Stimulated activated CD4-positive, alpha-beta T cell treated with anti-CD3 and anti-CD28 coated beads, Interleukin-12 subunit alpha, Interleukin-12 subunit beta, amount 100 ng/mL, for 48 hours (primary cell): ENCODE measurements at places on chromosomes 7 and 10.
A peak's percentile ranks its signal among the peaks of the same experiment; 100 is the strongest.

DNA sequence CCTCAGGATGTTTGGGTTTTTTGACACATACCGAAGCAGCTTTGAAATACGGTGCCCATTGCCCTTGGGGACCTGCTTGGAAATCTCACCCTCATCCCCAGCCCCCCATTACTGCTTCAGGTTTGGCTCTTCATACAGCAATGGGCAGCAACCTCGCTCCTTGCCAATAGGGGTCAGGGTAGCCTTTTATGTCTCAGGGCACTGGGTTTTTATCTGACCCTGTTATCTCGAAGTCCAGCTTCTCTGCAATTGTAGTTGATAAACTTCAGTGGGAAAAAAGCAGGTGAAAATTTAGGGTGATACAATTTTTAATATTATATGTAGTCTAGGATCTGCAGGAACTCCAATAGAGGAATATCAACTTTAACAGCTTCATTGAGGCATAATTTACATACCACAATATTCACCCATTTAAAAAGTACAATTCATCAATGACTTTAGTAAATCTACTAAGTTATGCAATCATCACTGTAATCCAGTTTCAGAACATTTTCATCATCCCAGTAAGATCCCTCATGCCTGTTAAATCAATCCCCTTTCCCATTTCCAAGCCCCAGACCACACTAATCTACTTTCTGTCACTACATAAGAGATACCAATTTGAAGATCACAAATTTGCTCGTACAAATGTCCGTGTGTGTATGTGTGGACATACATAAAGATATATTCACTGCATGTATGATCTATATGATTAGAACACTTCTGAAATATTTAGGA lies 386.2 kb downstream of the KCNMA1 start:
- no peak for DNase-seq

GRCh38 chr7:67344481-67345193 lies 348.0 kb downstream of the TYW1 start:
- no peak for DNase-seq

- DNase-seq = no peak
Measured at GRCh38 chr7:27875832-27876231, 135.9 kb downstream of the TAX1BP1 start.

DNA sequence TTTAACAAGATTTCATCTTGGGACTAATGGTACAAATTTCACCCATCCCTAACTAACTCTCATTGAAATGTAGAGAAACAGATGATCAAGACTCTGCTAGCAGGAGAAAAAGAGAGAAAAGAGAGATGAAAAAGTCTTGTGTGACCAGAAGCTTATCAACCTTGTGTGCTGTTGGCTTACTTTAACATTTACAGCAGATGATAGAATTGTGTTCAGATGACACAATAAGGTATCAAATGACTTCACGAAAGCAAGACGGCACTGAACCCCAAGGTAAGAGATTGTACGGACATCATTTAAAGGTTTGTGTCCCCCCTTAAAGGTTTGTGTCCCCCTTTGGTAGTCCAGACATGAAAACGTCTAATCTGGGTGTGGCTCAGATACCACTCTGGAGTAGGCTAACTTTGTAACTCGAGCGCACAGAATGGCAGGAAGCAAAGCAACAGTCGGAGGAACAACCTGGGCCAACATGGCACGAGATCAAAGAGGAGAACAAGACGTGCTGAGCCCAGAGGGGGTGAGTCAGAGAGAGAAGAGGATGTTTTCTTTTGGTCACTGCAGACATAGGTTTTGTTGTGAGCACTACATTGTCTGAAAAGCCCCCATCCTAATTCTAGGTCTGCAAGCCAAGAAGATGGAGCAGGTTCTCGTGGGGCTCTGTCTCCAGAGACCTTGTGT lies 10.4 kb upstream of the LMBR1 start:
- DNase-seq = no peak

DNA sequence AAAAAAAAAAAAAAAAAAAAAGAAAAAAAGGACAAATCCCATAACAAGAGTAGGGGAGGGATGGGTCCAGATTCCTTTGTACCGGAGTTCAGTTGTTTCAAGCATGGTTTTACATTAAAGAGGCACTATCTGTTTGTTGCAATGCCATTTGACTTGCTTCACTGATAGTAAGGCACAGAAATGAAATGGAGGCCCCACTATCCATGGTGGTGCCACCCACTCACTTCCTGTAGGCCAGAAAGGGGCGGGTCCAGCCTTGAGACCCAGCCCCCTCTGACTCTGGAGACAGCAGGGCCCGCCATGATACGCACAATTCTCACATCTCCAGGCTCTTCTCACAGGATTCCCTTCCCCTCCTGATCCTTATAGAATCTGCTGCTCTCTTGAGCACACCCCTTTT lies 100.0 kb downstream of the CLEC2L start:
- DNase-seq = no peak

DNA sequence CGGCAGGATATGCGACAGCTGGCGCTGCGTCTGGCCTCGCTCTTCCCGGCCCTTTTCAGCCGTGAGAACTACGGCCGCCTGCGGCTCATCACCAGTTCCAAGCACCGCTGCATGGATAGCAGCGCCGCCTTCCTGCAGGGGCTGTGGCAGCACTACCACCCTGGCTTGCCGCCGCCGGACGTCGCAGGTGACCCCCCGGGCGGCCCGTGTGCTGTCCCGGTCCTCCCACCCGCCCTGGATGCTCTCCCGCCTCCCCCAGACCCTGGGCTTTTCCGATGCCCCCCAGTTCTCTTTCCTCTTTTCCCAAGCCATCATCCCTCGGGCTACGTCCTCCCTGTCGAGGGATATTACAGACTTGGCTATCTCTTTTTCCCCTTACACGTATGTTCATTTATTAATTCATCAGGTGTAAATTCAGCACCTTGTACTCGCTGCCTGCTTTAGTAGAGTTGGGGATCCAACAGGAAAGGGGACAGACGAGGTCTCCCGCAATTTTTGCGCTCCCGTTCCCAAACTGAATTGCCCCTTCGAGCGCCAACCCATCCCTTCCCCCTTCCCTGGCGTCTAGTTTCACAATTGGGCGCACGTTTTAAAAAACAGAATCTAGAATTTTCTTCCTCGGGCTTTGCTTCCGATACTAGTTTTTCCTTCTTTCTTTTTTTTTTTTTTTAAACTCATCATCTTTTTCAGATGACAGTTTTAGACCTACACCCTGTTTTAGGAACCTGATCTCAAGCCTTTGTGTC lies 846 bp downstream of the MINPP1 start:
- DNase-seq = peak; percentile 47

DNA sequence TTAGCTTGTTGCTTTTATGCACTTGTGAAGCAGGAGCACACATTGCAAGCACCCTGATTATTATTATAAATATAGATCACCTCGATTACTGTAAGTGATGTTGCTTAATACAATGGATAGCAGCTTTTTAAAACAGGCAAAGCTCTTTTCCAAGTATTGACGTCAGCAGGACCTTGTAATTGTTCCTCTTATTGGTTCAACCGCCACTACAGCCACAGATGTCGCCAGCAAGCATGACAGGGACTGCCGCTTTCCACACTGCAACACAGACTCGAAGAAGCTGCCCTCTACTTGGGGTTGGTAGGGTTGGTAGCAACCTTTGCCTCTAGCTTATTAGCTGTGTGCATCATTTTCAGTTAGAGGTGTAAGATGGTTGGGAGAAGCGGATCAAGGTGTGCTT lies 167.6 kb downstream of the ZNF365 start:
- DNase-seq = no peak

DNA sequence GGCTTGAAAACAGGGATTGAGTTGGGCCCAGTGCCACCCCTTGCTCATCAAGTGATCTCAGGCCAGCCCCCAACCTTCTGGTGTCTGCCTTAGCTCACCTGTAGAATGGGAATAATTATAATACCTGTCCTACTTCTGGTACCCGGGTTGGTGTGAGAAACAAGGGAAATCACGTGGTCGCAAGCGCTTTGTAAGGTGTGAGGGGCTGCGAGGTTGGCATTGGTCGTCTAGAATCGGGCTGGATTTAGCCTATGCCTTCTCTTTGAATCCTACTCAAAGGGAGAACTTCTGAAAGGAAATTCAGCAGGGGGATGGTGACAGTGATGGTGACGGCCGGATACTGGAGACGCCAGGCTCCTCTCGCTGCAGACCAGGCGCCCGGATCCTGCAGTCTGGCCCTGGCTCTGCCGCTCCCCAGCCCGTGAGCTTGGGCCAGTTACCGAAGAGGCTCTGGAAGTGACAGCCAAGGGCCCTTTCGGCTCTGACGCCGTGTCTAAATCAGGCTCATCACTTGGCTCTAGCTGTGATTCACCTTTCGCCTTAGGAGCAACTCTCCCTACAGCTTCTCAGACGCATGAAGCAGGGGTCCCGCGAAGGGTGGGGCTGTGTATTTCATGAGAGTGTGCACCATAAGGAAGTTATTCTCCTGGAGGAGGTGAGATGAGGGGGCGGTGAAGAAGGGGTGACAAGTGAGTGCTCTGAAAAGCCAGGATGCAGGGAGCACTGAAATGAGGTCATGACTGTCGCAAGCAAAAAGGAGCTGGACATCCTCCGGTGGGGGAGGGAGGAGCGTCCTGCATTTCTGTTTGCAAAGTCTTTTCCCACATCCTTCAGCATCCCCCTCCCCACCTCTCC lies 4.0 kb upstream of the CREB5 start:
- DNase-seq = no peak

GRCh38 chr10:32326680-32327363 lies 20.1 kb downstream of the EPC1 start:
- DNase-seq = no peak

- no peak for DNase-seq
Measured at GRCh38 chr7:1200045-1200444, 32.6 kb upstream of the UNCX start.

DNA sequence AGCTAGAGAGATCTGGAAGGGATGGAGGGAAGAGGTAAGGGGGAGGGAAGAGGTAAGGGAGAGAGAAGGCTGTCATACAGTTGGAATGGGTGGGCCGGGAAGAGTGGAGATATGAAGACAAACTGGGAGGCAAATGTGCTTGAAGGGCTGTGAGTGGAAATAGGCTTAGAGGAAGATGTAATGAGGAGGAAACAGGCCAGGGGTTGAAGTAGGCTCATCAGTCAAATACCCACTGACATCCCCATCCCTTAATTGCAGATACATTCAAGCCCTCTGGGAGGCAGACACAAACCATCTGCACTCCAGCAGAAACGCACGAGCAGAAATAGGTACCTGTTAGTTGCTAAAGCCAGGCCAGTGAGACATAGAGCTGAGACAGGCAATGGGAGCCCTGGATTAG lies 2.1 kb downstream of the SYNPO2L start:
- no peak for DNase-seq

DNA sequence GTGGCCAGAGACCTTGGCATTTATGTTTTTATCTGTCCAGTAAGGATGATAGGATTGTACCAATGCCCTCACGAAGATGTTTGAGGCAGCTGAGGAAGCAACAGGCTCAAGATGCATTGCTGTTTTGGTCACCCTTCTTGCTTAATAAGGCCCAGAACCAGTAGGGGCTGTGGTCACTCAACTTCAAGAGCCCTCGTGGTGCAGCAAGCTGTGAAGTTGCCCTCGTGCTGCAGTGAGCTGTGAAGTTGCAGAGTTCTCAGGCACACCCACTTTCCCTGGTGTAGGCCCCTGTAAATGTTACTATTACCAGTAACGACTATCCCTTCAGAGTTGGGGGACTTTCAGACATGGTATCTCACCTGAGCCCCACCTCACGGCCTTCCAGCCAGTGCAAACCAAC lies 207.6 kb upstream of the LYZL1 start:
- DNase-seq = no peak

GRCh38 chr10:86520871-86521677 lies 518 bp downstream of the WAPL start:
- DNase-seq = no peak

GRCh38 chr7:141198194-141198958 lies 124.5 kb downstream of the TMEM178B start:
- DNase-seq = no peak

- DNase-seq = peak; percentile 31
Measured at GRCh38 chr7:102390697-102391484, 5.3 kb upstream of the PRKRIP1 start.
